ENCODE measurements at places on chromosomes 2 and 18.

GRCh38 chr2:197958592-197959150 is 154.3 kb downstream of the PLCL1 start:
- no peak for DNase-seq

DNA sequence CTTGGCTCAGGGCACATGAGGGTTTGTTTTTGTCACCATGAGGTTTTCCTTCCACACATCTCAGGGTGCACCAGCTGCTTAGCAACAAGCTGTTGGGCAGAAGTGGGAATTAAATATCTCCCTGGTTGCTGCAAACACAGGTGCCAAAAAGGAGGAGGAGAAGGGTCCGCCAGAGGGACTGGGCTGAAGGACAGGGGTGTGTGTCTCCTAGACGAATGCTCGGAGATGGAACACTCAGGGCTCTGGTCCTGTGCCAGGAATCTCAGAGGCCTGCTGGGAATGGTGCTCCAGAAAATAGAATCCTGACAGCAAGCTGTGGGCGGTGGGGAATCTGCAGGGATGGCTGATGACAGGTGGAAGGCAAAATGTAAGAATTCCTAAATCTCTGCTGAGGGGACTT is 94.5 kb downstream of the VSNL1 start:
- no peak for DNase-seq

- no peak for DNase-seq
Measured at GRCh38 chr2:78780864-78781583, 244.5 kb upstream of the REG3G start.

GRCh38 chr2:19026261-19026660 is 332.2 kb downstream of the OSR1 start:
- DNase-seq: no peak

DNA sequence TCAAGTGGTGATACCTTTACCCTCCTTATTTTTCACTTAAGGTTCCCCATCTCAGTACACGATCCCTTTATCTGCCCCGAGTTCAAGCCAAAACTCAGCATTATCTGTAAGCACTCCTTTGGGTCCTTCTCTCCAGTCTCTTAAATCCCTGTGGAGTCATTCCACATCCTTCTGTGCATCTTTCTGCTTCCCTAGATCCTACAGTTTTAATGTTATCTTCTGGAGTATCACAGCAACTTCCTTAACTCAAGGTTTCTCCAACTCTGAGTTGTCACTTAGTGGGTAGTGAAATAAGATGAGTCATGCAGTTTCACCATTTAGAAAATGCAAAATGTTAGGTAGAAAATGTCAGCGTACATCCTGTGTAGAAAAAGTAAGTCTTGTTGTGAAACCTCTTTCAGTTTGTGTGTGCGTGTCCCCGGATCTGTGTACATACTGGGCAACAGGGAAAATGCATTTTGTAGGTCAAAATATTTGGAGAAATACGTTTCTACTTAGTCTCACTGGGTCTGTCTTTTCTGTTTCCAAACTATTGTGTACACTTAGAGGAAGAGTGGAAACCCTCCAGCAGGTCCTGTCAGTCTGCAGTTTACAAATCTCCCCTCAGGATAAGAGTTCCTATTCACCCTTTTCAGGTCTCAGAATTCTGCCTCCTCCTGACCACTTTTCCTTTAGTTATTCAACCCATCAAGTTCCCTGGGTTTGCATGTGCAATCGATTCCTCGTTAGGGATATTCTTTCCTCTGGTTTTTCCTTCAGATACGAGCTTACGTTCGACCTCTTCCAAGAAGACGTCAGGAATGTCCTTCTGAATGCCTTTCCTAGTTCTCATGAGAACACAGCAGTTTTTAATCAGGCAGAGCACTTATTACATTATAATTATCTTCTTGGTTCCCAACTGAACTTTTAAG is 154.8 kb downstream of the TGIF1 start:
- peak; percentile 50 for DNase-seq

- DNase-seq: no peak
Measured at GRCh38 chr2:156333274-156333950, 891 bp upstream of the NR4A2 start.

DNA sequence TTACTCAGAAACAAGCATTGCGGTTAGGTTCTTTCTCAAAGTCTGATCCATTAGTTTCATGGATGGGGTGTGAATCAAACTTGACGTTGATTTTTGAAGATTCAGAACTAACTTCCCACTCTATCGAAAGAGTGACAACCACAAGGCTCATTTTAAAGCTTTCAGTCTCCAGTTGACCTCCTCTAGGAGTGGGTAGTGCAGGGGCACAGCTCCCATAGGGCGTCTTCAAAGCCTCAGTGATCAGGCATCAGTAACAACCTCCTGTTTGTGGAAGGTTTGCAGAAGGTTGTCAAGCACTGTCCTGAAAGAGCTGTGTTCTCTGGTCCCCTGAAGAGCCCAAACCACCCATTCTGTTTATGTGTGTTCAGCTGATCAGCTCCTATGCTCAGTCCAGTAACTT is 10.2 kb downstream of the MTCL1 start:
- no peak for DNase-seq

DNA sequence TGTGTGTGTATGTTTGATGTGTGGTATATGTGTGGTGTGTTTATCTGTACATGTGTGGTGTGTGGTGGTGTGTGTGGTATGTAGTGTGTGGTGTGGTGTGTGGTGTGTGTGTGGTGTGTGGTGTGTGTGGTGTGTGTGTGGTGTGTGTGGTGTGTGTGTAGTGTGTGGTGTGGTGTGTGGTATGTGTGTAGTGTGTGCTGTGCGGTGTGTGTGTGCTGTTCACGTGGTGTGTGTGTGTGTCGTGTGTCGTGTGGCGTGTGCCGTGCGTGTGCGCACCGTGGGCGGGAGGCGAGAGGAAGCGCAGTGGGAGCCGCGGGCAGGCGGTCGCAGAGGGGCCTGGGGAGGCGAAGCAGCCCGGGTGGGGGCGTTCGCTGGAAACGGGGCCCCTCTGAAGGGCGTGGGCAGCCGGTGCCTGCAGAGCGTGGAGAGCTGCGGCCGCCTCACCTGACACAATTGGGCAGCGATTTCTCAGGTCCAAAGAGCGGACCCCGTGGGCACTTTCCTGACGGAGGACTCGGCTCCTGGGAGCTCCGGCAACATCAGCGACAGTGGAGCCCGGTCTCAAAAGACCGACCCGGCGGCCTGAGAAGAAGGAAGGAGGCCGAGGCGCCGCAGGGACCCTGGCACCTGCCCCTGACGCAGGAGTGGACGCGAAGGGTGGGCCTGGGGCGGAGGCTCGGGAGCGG is 741.1 kb upstream of the SALL3 start:
- DNase-seq: peak; percentile 3

GRCh38 chr18:25433590-25433989 is 81.6 kb upstream of the ZNF521 start:
- DNase-seq: no peak
